ENCODE measurements at places on chromosomes 2 and 18.

GRCh38 chr18:23587220-23587642, 925 bp upstream of the NPC1 start:
- DNase-seq: no peak

DNA sequence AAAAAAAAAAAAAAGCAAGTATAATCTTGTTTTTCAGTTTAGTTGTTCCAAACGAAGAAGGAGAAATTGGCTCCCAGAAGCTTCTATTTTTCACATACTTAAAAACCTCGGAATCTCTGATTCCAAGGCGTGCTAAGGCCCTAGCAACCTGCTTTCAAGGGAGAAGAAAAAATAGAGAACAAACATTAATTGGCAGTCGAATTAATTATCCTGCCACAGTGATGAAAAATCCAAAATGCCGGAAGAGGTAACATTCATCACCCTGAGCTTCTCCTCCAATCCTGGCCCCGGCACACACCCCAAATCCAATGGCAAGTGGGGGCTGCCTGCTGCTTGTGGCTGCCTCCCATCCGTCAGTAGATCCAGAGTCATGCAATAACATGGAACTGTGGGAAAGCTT, 250.2 kb upstream of the CHAC2 start:
- DNase-seq: no peak

DNA sequence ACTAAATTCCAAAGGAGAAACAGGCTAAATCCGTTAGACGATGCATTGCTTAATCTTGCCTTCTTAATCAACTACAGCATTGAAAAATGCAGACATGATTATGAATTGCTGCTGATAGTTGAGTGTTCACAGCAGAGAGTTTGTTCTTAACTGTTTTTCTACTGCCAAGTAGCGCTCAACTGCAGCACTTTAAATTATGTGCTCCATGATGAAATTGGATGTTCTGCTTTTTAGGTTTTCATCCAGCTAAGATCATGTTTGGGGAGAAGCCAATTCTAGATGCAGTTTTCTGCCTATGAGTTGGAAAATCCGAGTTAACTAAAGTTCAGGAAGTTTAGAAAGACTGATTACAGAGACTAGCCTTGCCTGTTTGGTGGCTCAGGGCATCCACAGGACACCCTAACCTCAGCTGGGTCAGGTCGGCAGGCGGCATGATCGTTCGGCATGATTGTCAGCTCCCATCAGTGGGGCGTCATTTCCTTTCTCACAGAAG, 119.4 kb upstream of the PIEZO2 start:
- no peak for DNase-seq

DNA sequence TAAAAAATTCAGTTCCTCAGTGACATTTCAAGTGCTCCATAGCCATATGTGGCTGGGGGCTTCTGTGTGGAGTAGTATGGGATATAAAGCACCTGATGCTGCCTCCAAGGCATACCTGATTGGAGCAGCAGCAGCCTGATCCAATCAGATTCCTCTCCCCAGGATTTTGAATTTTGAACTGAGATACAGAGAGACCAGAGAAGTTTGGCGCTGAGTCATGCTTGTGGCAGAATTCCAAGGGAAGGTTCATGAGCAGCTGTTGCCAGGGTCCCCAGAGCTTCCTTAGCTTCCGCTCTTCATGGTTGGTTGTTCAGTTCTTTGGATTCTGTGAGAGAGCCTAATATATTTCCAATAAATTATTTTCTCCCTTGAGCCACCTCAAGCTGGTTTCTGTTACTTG, 29.0 kb upstream of the CFAP36 start:
- peak; percentile 87 for DNase-seq

- no peak for DNase-seq
Observed at GRCh38 chr2:67716895-67717396, 319.8 kb downstream of the ETAA1 start.

DNA sequence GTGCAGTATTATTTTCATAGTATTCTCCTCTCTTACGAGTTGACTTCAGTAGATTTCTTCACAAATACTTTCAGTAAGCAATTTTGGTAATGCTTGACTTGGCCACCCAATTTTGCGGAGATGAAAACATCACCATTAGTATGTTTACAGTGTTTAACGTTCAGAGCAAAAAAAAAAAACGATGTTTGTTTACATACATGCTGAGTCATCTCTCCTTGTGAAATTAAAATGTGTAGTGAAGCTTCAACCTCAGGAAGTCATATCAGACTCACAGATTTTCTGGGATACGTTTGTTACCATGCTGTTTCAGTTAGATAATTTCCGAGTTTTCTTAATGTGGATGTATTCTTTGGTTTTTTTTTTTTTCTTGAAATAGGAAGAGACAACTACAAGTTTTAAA, 100.1 kb downstream of the CTNNA2 start:
- DNase-seq: no peak

- no peak for DNase-seq
Observed at GRCh38 chr2:159230145-159230877, 56.2 kb downstream of the WDSUB1 start.

DNA sequence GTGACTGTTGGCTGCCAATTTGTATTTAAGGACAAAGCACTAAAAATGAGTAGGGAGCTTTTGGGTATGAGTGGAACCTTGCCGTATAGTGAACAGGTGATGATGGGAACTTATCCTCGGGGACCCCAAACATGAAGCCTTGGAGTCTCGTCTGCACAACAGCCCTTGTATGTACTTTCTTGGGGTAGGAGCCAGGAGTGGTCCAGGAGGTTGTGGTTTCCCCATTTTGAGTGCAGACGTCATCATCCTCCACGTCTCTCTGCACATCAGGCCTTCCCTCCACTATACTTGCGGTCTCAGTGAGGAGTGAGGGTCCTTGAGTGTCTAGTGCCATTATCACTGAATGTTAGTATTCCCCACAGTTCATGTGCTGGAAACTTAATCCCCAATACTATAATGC, 101.5 kb upstream of the HS6ST1 start:
- DNase-seq: no peak
